Stimulated activated CD8-positive, alpha-beta memory T cell treated with anti-CD3 and anti-CD28 coated beads, Interleukin-15, amount 100 ng/mL, for 24 hours (primary cell): ENCODE measurements at places on chromosomes 3 and 15.

GRCh38 chr15:63134245-63134985, 12.8 kb downstream of the LACTB start:
- DNase-seq, result no peak

GRCh38 chr15:83612898-83613635, 40.9 kb upstream of the ADAMTSL3 start:
- no peak for DNase-seq

GRCh38 chr15:42453826-42454225, 37.1 kb downstream of the ZNF106 start:
- DNase-seq, result no peak

DNA sequence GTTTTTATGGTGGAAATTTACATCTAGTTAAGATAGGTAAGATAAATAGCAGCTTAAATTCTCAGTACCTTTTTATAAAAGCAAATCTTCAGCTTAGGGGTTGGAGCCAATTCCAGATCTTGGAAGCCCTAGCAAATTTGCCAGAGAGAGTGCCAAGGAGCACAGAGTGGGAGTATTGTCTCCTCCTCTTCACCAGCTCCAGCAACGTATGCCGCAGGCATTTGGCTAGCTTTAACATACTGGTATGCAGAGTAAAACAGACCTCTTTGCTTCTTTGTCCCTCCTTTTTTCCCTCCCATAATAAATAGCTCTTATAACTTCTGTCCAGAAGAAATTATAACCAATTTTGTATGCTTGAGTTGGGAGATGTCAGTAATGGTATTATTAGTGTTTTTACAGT, 140.4 kb downstream of the DIPK2A start:
- no peak for DNase-seq

- DNase-seq, result no peak
These were observed 3.9 kb downstream of the GP5 start for GRCh38 chr3:194395212-194395611.

DNA sequence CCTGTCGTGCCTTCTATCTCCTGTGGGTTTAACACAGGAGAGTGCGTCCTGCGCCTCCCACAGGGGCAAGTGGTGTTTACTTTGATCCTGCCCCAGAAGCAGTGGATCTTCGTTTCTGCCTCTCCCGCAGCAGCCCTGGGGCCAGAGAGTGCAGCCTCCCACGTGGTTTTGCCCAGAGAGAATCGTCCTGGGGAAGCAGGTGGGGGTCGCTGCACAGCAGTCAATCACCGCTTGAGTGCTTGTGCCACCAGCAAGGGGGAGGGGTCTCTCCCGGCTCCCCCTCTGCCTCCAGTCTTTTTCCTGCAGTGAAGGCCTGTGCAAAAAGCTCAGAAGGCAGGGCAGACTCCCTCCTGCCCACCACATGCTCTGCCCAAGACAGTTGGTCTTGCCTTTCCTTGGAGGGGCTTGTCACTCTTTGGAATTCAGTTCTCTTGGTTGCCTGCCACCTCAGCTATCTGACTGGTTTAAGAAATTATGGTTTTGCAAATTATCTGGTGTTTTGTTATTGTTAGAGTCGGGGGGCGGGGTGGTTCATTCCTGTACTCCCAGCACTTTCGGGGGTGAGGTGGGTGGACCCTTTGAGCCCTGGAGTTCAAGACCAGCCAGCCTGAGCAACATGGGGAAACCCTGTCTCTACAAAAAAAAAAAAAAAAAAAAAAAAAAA, 26.9 kb downstream of the STOML1 start:
- no peak for DNase-seq

DNA sequence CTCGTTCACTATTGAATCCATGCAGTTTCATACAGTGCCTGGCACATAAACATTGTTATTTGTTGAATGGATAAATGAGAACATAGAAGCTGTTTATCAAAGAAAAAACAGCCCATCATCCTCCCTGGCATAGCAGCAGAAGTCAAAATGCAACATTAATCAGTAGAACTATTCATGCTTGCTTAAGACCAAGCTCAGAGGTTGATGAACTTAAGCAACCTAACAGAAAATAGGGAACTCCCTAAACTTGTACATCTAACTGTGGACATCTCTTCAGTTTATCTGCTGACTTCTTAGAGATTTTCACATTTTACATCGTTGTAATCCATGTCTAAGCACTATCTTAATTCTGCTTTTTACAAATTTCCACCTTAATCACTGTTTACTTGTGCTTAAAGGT, 29.2 kb downstream of the SENP8 start:
- no peak for DNase-seq

DNA sequence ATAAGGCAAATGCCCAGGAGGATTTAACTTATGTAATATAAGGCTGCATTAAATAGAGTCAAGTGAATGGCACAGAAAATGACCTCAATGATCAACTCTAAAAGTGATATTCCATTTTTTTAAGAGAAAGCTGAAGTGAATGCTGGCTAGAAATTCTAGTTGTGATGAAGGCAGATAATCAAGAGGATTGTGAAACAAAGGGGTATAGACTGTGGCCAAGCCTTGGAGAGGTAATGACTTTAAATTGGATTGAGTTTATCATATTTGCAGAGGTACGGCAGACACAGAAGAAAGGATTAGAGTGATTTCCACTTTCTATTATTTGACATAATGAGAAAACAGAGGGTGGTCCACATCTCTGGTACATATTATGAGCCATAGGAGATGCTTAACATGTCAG, 269.2 kb downstream of the MECOM start:
- no peak for DNase-seq

- DNase-seq, result no peak
These were observed 91.1 kb downstream of the ASB7 start for GRCh38 chr15:100693451-100693850.

- DNase-seq, result no peak
These were observed 82.2 kb downstream of the ITPR1 start for GRCh38 chr3:4575381-4575780.

DNA sequence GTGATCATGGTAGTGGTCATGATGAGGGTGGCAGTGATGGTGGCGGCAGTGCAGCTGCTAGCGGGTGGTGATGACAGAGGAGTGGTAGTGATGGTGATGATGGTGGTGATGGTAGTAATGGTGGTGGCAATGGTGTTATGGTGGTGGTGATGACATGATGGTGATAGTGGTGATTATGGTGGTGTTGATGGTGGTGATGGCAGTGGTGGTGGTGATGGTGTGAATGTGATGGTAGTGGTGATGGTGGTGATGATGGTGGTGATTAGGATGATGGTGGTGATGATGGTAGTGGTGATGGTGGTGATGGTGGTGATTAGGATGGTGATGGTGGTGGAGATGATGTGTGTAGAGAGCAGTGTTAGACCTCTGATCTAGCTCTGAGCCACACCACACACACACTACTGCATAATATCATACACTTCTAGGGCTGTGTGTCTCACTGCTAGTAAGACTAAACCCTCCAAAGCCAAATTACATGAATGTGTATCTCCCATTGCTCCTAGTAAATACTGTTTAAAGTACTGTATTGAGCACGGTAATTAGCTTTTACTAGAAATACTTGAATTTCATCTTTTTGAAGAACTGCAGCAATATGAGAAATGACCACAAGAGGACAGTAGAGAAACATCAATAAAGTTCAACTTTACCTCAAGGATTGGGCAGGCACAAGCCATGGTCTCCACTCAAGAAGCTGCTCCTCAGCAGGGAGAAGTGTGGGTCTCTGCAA, 28.8 kb downstream of the TMED3 start:
- DNase-seq, result no peak

DNA sequence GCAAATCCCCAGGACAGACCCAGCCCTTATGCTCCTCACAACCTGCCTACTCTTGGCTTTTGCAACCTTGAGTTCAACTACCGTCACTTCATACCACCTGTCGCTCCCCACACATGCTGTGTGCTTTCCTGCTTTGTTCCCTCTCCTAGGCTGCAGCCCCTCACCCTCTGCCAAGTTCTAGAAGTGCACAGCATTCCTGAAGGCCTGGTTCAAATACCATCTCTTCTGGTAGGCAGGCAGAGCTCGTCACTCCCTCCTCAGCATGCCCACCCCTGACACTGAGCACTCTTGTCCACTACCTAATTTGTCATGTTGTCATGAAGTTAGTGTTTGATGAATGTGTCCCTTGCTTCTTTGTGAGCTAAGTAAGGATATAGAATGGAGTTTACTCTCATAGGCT, 129.6 kb downstream of the SEMA6D start:
- no peak for DNase-seq

- DNase-seq, result no peak
These were observed 55.3 kb upstream of the P2RY1 start for GRCh38 chr3:152779653-152780052.

GRCh38 chr15:50186752-50187151, 4.8 kb downstream of the SLC27A2 start:
- no peak for DNase-seq

DNA sequence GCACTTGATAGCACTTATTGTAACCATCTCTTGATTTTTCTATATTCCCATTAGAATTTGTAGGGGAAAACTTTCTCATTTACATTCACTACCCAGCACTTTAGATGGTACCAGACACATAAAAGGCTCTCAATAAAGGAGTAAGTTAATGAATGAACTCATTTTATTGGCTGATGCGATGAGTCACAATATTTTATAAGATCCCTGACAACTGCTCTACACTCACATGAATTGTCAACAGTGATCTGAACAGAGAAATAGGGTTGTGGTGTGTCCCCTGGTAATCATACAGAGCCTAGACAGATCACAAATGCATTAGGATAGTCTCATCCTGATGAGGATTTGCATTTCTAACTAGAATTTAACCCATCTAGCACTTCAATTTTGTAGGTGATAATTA, 567.6 kb upstream of the ARPP21 start:
- no peak for DNase-seq

GRCh38 chr3:7328339-7328738, 467.4 kb downstream of the GRM7 start:
- no peak for DNase-seq

DNA sequence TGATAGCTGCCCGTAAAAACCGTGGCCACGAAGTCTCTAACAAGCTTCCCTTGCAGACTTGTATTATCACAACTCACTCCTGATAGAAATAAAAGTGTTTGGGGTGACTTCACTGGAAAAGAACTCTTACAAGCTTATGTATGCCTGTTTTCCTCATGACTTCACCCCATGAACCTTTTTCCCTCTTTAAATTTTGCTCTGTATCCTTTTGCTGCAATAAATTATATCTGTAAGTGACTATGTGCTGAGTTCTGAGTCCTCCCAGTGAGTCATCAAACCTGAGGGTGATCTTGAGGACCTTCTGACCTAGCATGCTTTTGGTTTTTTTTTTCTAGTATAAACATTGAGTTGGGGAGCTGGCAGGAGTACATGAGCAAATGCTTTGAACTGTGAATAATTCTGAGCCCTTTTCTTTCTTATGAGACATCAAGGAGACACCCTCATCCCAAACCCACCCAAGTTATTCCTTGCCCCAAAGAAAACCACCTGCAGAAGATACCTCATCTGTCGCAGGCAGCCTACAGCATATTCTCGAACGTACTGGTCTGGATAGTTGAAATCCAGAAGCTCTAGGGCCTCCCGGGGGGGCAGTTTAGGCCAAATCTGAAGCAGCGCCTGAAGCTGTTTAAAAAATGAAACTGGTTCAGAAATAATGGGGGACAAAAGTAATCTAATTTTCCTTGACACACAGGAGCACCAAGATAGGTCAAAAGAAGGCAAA, 85.9 kb downstream of the FAIM start:
- DNase-seq, result no peak

DNA sequence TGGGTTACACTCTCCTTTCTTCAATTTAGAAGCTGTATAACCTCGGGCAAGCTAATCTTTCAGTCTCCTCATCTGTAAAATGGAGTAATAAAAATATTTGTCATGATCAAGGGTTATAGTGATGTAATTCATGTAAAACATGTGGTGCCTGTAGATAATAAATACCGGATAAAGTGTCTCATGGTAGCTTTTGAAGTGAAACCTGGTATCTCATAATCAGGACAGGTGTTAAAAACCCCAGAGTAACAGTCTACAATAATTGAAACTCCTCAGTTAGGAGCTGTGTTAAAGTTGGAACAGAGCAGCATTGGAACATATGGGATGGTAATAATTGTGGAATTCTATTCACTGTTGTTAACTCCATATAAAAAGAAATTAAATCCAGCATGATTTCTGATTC, 884 bp upstream of the KNL1 start:
- no peak for DNase-seq

GRCh38 chr3:33184863-33185262, 33.7 kb downstream of the SUSD5 start:
- no peak for DNase-seq

GRCh38 chr3:46944191-46944590, 32.4 kb downstream of the CCDC12 start:
- DNase-seq, result no peak

GRCh38 chr3:190424478-190425439, 24.9 kb downstream of the TMEM207 start:
- DNase-seq, result peak; percentile 5

DNA sequence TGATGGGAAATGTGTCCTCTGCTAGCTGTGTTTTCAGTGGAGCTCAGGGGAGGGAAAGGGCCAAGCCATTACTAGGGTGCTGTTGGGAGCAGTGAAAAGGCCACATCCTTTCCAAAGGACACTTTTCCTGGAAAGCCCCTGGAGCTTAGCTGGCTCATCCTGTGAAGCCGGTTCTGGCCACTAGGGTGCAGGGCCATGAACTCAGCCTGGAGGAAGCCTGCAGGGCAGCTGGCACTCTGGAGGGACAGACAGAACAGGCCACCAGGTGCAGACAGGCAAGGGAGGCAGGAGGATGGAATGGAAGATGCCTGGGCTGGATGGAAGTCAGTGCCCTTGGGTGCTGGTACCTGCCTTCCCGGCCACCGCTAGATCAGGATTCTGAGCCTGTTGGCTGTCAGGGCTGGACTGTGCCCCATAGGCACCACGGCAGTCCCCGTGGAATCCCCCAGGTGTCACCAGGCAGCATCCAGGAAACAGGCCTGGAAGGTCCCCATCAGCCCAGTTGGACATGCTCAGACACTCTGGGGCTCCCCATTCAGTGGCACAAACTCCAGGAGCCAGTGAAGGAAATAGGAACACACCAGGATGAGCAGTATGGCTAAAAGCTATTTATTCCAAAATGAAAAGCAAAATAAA, 76.2 kb upstream of the C2CD4B start:
- DNase-seq, result no peak

GRCh38 chr3:102511168-102511567, 76.4 kb downstream of the ZPLD1 start:
- no peak for DNase-seq

GRCh38 chr15:43511012-43511885, 6.2 kb upstream of the MAP1A start:
- no peak for DNase-seq

- no peak for DNase-seq
These were observed 51.9 kb upstream of the MUC13 start for GRCh38 chr3:124986192-124987143.

GRCh38 chr3:6251612-6252400, 609.1 kb upstream of the GRM7 start:
- no peak for DNase-seq
